ENCODE measurements at places on chromosomes 1 and 21.
A peak's percentile ranks its signal among the peaks of the same experiment; 100 is the strongest.

- DNase-seq, result no peak
Measured at GRCh38 chr1:185467122-185467521, 150.1 kb upstream of the IVNS1ABP start.

GRCh38 chr1:33298623-33299277 is 22.1 kb downstream of the A3GALT2 start:
- DNase-seq, result peak; percentile 39

GRCh38 chr1:71224741-71225377 is 144.0 kb upstream of the ZRANB2 start:
- DNase-seq, result no peak

DNA sequence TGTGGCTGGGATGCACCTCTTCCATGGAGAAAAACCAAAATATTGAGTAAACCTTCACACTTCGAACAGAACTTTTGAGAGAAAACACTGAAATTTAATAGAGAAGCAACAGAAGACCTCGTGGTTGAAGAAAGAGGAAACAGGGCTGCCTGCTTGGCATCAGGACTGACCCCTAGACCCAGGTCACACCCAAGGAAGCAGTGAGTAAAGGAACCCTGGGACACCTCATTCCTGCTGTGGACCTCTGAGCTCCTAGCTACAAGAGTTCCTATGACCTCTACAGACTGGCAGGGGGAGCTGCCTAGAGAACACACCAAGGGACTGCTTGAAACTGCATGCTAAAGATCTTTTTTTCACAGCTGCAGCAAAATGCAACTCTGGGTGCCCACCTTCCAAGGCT is 67.8 kb downstream of the FASLG start:
- no peak for DNase-seq

DNA sequence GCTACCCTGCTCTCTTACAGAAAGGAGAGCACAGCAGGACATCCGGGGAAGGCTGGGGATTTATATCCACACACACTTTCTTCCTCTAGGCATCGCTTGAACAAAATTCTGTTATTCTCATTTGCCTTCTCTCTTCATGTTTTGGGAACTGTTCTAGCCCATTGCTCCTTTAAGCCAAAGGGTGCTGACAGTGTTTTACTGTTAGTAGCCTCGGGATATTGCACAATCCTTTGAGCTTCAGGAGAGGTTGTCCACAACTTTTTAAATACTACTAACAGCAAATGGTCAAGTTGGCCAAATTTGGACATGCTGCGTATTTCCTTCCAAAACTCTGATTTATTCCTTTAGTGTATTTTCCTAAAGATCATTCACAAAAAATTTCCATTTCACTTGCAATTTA is 579.2 kb upstream of the RGS18 start:
- no peak for DNase-seq

DNA sequence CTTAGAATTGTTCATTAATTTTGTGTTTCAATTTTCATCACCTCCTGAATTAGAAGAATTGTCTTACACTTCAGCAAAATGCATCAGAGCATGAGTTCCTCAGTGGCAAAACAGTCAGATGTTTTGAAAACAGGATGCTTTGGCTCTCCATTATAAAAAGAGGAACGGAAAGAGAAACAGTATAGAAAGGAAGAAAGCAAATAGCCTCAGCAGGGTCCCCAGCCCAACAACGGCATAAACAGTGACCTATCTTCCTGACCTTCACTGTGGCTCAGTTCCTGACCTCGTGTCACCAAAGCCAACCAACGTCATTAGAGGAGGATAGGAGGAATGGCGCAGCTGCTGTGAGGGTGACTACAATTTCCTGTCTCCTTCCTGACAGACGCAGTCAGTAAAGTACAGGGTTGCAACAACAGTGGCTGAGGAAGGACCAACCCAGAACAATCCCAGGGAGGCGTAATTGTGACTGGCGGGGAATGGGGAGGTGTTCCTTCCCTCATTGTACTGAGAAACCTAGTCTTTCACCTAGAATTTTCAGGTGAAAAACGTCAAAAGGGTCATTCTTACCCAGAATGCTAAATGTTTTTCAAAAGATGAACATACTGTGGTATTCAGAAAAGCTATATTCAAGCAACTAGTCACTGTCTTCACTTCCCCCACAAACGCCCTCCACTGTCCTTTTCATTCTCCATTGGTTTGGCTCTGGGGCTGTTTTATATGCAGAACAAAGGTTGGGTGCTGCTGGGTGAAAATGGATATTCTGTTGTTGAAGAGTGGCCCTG is 197.9 kb upstream of the SGIP1 start:
- no peak for DNase-seq

GRCh38 chr1:20609541-20609940 is 20.6 kb downstream of the CDA start:
- DNase-seq, result no peak

- no peak for DNase-seq
Measured at GRCh38 chr1:163523375-163524029, 201.7 kb downstream of the NUF2 start.

DNA sequence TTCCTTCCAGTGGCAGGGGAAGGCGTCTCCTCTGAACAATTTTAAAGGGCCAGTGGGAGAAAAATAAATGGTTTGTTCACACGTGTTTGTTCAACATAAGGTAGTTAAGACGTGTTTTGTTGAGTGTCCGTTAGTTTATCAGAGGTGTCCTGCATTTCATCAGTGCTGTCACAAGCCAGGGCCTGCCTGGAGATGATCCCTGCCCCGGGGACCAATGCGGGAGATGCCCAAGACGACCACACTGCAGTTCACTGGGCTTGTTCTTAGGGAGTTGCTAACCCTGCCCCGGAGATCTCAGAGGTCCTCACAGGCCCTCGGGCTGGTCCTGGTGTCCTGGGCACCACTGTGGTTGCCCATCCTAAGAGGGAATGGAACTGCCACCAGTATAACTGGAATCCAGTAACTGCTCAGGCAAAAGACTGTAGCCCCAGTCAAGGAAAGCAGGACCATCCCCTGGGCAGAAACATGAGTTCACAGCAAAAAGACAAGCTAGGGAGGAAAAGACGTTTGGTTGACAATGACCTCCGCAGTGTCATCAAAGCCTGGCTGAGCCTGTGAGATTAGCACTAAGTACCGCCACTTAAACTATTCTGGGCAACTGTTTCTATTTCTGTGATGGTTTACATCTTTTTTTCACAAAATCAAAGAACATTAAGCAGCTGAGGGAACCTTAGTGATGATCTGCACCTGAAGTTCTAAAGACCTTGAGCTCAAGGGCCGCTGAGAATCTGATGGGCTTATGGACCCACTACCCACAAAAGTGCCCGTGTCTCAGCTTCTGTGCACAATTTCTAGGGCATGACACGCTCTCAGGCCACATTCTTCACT is 44.9 kb upstream of the LIN9 start:
- DNase-seq, result no peak

DNA sequence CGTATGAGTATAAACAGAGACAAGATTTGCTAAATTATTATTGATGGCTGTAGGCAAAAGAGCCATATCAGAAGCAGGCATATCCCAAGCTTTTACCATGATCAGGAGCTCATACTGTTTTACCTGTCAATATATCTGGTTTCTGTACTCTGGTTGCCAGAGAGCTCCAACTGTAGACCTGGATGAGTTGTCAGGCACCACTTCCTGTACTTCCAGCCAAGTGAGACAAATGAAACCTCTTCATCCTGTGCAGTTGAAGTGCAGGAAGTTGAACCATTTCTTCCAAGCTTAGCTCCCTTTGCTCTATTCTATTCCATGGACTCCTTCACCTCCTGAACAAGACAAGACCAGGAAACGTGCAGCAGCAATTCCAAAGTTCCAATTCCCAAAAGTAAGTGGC is 115.6 kb downstream of the ZNF281 start:
- no peak for DNase-seq

GRCh38 chr1:91795591-91796389 is 90.2 kb downstream of the TGFBR3 start:
- DNase-seq, result no peak

DNA sequence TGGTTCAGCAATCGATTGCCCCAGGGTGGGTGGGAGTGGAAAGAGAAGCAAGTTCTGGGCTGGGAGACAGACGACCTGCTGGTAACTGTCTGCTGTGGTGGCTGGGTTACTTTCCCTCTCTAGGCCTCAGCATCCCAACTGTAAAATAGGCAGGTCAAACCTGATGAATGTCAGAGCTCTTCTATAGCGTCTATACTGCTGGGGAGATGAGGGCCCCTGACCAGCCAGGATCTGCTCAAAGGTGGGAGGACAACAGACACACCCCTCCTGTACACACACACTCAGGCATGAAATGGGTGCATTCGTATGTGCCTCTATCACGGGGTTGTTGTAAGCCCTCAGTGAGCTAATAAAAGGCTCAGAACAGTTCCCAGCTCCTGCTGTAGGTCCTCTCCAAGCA is 12.7 kb upstream of the EPHB2 start:
- no peak for DNase-seq

- no peak for DNase-seq
Measured at GRCh38 chr1:77413541-77414335, 131.9 kb downstream of the AK5 start.

DNA sequence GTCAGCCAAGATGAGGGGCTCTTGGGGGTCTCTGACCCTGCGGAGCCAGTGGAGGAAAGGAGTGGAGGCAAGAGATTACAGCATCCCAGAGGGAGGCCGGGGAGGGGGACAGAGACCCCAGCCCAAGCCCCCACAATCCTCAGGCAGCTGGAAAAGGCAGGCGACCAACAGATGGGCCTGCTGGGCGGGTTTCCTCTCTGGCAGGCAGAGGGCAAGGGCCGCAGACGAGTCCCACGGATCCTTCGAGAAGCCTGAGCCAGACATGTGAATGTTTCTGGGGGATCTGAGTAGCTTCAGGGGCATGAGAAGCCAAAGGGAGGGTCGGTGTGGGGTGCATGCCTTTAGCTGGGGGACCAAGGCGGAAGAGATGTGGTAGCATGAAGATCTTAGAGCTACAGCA is 2.1 kb upstream of the PLEKHA6 start:
- DNase-seq, result no peak

Data from NCI-H345 (cell line).